ENCODE measurements at places on chromosomes 13 and 19.

GRCh38 chr13:20475927-20476691 lies 49.5 kb downstream of the CRYL1 start:
- peak; percentile 34 for DNase-seq

DNA sequence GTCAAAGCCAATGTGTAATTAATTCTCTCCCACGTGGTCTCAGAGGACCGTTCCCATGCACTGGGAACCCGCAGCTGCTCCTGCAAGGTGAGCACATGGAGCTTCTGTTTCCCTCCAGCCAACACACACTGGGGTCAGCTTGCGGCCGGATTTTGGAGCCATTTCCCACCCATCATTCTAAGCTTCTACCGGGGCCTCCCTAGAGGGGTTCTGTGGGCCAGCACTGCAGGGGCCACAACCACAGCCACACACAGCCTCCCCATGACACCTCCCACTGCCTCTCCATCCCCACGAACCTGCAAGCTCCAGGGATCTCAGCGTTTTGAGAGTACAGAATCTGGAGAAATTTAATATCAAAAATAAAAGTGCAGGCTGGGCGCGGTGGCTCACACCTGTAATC lies 120.7 kb upstream of the SOX1 start:
- no peak for DNase-seq

DNA sequence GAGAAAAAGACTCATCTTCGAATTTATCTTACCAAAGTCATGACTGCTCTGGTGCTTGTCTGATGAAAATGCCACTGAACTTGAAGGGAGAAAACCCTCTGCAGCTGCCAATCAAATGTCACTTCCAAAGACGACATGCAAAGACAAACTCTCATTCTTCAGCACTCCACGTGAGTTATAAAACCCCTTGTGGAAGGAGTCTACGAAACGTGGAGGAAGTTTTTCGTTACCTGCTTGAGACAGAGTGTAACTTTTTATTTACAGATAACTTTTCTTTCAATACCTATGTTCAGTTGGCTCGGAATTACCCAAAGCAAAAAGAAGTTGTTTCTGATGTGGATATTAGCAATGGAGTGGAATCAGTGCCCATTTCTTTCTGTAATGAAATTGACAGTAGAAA lies 19.2 kb upstream of the PHF11 start:
- DNase-seq: no peak

DNA sequence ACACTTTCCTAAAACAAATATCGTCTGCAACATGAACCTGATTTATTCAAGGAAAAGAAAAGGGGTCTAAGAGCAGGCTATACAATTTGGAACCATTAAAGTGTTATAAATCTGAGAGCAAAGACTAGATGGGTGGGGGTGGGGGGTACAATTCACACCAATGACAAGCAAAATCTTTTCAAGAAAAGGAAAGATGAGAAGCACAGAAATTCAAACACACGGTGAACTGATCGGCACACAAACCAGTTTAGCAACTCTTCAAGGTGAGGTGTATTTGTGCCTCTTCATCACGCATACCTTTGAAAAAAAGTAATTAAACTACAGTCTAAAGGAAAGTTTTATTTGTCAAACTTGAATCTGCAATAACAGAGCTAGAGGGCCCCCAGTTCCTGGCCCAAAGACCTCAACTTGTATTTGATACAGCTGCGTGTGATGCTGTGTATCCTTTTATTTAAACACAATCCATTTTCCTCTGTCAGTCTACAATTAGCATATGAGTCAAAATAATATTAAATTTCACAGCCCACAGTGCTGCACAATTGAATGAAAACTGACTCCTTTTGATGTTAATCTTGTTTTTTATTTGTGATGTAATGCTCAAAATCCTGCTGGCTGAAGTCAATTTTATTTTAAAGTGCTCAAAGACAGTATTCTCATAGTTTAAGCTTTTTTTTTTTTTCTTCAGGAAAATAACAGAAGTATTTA lies 14.2 kb downstream of the EFNB2 start:
- no peak for DNase-seq

GRCh38 chr13:96684907-96685306 lies 309.4 kb downstream of the OXGR1 start:
- DNase-seq: no peak

DNA sequence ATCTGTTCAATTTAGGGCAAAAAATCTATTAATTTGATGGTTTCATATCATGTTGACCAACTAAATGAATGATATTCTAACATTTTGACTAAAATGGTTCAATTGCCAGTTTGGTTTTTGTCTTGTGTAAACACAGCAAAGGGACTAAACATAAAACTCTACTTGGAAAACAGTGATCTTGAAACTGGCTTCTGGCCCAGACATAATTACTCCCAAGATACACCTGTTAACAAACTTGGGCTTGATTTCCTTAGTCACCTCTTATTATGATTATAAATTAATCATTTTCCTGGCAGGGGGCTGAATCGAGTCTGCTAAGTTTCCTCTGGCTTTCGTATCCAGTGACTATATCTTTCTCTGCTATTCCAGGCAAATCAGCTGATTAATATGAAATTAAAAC lies 78.0 kb upstream of the OXGR1 start:
- DNase-seq: no peak

GRCh38 chr13:24271601-24272451 lies 37.6 kb upstream of the C1QTNF9 start:
- no peak for DNase-seq

DNA sequence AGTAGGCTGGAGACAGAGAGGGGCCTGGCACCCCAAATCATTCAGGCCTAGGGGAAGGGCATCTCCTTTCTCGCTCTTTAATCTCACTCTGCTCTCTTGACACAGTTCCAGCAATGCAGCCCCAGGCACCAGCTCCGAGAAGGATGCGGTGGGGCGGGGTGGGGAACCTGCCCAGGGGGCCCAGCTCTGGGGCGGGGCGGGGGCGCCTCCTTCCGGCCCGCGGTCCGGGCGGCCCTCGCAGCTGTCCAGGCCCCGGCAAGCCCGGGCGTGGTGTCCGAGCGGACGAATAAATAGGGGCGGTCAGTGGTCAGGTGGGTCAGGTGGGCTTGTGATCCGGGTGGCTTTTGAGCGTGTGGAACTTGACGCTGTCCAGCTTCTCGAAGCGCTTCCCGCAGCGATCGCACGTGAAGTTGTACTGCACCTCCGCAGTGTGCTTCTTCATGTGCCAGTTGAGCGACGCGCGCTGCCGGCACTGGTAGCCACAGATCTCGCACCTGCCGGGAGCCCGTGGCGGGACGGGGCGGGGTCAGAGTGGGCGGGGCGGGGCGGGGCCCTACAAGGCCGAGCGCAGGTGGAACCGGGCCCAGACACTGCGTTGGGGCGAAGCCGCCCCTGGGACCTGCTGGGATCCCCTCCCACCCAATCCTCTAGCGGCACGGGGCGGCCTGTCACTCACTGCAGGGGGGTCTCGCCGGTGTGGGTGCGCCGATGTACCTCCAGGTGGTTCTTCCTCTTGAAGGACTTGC lies 2.7 kb upstream of the ELAVL3 start:
- no peak for DNase-seq

DNA sequence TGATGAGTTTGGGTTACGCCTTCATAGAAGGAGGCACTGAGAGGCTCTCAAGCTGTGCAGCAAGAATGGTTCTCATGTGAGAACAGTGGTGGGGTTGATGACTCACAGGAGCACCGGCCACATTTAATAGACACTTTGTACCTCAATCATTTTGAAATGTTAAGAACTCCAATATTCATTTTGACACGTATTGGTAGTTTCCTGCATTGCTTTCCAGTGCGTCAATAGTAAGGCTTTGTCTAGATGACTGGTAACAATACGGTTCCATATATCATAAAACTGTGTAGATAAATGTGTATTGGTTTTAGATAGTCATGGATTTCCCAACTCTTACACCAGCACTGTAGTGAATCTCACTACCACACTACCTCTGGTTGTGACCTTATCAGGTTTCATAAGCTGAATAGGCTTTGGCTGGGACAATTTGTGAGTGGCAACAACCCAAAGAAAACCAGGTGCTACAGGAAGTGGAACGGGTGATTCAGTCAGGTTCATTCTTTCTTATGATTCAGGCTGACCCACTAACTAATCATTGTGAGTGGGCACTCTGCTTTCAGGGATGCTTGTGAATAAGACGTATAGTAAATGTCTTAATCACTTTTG lies 362.6 kb downstream of the KLF5 start:
- DNase-seq: no peak

- DNase-seq: no peak
Observed at GRCh38 chr19:49524812-49525455, 2.9 kb upstream of the RCN3 start.

- DNase-seq: no peak
Observed at GRCh38 chr19:39413911-39414608, 1.6 kb downstream of the PLEKHG2 start.

DNA sequence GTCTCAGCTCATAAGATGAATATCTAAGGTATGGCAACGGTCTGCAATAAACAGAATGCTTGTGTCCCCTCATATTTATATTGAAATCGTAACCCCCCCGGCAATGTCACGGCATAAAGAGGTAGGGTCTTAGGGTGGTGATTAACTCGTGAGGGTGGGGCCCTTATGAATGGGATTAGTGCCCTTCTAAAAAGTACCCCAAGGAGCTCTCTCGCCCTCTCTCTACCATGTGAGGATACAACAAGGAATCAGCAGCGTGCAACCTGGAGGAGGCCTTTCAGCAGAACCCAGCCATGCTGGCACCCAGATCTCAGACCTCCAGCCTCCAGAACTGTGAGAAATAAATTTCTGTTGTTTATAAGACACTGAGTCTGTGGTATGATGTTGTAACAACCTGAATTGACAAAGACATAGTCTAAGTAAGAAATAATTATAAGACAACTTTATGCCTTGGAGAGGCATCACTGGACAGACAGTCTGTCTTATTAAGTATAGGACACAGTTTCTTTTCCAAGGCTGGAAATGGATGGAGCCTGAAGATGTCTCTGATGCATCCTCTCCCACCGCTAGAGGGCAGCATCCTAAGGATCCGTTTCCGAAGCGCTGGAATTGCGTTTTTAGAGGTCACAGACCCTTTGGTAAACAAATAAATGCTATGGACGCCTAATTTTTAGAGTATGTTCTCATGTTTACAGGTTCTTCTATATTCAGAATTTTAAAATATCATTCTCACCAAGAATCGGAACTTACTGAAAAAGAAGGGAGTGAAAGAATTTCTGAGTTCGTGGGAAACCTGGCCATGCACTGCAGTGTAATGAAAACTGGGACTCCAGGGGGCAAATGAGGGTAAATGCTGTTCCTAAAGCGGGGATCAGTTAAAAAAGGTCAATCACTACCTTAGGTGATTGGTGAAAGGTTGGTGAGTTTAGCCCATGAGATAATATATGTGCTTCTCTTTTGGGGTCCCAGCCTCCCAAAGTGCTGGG lies 13.3 kb upstream of the LEUTX start:
- DNase-seq: peak; percentile 28

GRCh38 chr19:41565379-41565720 lies 10.6 kb upstream of the CEACAM21 start:
- no peak for DNase-seq

DNA sequence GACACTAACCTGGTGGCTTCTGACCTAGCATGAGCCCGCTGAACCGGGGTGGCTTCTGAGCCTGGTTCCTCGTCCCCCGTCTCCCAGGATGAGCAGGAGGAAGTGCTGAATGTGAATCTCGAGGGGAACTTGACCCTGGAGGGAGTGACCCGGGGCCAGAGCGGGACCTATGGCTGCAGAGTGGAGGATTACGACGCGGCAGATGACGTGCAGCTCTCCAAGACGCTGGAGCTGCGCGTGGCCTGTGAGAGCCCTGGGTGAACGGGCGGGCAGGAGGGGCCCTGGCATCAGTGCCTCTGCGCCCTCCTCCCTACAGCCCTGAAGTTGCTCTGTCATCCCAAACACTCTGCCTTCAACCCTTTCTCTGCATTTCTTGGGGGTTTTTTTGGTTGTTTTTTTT lies 5.6 kb downstream of the BCAM start:
- DNase-seq: no peak

DNA sequence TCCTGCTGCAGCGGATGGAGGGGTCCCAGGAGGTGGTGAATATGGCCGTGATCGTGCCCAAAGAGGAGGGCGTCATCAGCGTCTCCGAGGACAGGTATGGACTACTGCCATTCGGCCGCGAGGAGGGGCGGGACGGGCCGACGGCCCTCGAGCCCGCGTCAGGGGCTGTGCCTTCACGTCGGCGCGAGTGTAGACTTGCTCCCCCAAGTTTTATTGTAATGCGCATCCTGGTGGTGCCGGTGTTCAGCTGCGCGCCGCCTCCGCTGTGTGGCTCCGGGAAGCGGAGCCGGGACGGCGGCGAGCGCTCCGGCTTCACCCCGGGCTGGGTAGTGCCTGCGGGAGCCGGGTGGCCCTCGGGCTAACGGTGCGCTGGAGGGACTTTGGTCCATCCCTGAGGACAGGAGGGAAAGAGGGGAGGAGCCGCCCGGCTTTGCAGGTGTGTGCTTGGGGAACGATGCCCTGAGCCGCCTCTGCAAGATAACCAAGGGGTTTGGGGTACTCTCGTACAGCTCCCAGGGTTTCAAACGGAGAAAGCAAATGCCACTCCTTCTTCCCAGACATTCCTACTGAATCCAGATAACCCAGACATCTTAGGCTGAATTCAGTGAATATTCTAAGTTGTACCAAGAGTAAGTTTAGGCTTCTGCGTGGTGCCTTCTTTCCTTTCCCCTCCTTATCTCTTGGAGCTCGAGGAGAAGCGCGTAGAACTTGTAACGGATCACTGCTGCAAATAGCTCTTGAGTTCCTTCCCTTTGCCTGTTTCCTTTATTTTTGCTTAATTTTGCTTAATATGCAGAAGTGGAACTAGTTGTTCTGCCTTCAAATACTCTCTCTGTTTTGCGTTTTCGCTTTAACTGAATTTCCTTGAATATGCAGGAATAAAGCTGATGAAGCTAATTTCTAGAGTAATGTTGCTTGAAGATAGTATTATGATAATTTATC lies 740 bp downstream of the WDFY2 start:
- peak; percentile 48 for DNase-seq

DNA sequence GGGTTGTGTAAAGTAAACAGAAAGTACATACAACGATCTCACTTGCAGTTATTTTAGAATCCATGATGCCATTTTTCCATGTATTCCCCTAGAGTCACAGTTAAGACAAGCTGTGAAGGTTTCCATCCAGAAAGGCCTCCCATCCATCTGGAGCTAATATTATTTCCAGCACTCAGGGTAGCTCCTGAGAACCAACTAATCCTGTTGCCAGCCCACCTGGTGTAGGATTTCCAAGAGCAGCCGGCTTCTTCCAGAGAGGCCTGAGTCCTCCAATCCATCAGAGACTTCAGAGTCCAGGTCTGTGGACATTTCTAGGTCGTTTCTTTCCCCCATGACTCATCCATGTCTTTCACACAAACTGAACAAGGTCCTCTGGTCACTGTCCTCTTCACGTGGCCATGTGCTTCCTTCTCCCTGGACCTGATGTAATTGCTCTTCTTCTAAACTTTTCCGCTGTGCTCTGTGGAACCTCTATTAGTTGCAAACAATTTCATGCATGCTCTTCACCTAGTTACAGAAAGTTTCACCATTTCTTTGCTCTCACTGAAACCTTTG lies 270.3 kb upstream of the TMTC4 start:
- no peak for DNase-seq

GRCh38 chr13:95020298-95020987 lies 280.8 kb downstream of the ABCC4 start:
- DNase-seq: no peak

- DNase-seq: no peak
Observed at GRCh38 chr13:97385146-97385545, 48.8 kb upstream of the RAP2A start.

All from stimulated activated CD8-positive, alpha-beta memory T cell treated with anti-CD3 and anti-CD28 coated beads, Interleukin-4, amount 100 ng/mL, for 24 hours (primary cell).